Endothelial cell of umbilical vein (primary cell): ENCODE measurements at places on chromosomes 1 and 21. TPM values are rescaled to one million over a fixed set of nuclear protein-coding genes. Genes with fewer than 3 reads are reported as not detected.

Gene CACYBP
- total RNA-seq = 149 and 173 TPM in 2 replicates

DNA sequence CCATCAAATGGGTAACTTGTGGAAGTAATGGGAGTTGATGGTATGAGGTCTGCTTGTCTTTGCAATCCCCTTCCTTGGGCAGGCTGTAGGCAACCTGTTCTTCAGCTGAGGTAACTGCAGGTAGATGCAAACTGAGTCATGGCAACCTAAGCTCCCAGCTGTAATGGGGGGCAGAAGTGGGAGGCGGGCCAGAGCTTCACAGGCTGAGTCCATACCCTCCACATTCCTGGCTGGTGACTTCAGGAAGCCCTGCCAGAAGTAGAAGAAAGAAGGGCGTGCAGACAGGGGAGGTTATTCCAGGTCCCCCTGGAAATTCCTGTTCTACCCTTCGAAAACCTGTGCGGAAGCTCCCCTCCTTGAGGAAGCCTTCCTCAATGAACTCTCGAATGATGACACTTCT is 44.9 kb downstream of the ARHGEF11 start:
- H3K4me3 ChIP-seq = no peak overlapping the region
- H3K27me3 ChIP-seq = no peaks in the 10 kb centered on the region
- no peak overlapping the region for H3K27ac ChIP-seq
- peak; percentile 6 for DNase-seq
- H3K36me3 ChIP-seq = no peaks in the 10 kb centered on the region
- peaks cover 20% of the 10 kb centered on the region for H3K4me1 ChIP-seq

GRCh38 chr1:224957696-224958095 is 28.2 kb downstream of the DNAH14 start:
- no peaks in the 10 kb centered on the region for H3K27me3 ChIP-seq
- H3K36me3 ChIP-seq = no peaks in the 10 kb centered on the region
- H3K4me3 ChIP-seq = no peak overlapping the region
- no peaks in the 10 kb centered on the region for H3K4me1 ChIP-seq
- H3K27ac ChIP-seq = no peak overlapping the region
- no peak for DNase-seq

DNA sequence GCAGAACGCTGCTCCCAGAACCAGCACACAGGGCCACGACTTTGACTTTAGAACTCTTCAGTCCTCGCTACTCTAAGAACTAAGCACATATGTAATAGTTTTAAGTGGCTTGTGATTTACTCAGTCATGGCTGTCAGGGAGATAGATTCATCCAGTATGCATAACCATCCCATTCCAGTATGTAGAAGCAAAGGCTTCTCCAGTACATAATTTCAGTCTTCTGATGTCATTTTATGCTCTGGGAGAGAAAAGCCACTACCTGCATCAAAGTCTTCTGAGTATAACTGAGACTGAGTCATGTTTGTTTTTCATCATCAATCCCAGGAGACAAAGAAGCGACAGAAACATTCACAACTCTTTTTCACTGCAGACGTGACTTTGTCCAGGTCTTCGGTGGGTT is 885.7 kb downstream of the PLA2G4A start:
- no peak overlapping the region for H3K27ac ChIP-seq
- H3K27me3 ChIP-seq = no peaks in the 10 kb centered on the region
- H3K4me1 ChIP-seq = no peaks in the 10 kb centered on the region
- no peaks in the 10 kb centered on the region for H3K36me3 ChIP-seq
